ENCODE measurements at places on chromosomes 1 and 21.

GRCh38 chr1:205936846-205937586 is 6.2 kb downstream of the SLC26A9 start:
- DNase-seq = no peak

DNA sequence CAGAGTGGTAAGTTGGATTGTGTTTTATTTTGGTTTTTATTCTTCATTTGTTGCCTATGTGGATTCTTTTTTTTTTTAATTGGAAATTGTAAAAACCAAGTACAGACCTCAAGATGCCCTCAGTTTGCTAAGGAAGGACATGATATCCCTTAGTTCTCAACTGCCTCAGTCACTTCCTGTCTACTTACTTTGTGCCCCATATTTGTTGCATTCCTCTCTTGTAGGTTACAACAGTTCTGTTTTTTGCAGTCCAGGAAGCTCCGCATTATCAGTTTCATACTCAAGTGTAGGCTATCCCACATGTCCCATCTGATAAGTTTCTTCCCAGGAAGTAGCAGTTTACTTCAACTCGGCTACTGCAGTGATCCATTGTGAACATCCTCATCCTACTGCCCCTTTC is 82.0 kb downstream of the RPAP2 start:
- DNase-seq = no peak

DNA sequence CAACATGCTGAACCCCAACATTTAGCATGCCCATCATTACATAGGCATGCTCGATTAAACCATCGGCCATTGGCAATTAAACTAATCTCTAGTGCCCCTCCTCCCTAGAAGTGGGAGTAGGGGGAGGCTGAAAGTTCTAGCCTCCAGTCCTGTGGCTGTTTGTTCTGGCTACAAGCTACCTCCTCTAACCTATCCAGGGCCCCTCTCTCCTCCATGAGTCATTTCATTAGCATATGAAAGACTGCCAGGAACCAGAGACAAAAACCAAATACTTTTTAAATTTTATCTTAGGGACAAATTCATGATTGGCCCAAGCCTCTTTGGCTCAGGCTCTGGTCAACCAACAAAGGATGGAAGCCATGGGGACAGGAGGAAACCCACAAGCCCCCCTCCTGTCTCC is 231.1 kb downstream of the CACNA1E start:
- DNase-seq = no peak

- DNase-seq = no peak
Observed at GRCh38 chr1:193462629-193463320, 276.4 kb upstream of the B3GALT2 start.

DNA sequence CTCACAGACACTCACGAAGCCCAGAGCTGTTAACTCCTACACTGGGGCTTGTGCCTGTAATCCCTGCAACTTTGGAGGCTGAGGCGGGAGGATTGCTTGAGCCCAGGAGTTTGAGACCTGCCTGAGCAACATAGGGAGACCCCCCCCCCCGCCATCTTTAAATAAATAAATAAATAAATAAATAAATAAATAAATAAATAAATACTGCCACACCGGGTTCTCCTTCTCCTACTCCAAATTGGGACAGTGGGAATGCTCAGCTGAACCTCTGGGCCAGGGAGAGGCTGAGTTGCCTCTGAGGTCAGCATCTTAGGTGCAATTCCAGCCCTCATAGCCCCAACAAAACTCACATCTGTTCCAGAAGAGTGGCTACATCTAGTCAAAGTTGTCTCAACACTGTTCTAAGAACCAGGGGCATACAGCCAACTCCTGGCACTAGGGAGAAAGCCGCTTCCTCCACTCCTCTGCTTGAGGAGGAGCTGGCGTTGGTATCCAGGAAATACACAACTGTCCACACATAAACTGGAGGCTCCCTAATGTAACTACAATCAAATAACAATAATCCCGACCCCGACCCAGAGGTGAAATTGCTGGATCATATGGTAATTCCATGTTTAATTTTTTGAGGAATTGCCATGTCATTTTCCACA is 27.0 kb downstream of the C1orf216 start:
- DNase-seq = no peak

DNA sequence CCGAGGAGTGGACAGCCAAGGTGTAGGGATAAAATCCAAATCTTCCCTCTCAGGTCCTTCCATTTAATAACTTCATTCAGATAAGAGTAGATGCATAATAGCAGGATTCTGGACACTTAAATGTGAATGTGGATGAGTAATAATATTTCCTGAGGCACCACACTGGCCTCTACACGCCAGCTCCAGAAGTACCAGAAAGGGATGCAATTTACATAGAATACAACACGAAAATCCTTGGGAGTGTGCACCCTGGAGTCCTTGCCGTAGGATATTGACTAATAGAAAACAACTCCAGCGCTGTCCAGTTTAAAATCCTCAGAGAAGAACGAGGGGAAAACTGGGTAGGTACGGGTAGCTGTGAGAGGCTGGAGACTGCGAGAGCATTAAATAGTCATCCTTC is 6.9 kb downstream of the PLXNA2 start:
- DNase-seq = no peak

GRCh38 chr1:110158261-110158660 is 8.0 kb downstream of the SLC6A17 start:
- no peak for DNase-seq

DNA sequence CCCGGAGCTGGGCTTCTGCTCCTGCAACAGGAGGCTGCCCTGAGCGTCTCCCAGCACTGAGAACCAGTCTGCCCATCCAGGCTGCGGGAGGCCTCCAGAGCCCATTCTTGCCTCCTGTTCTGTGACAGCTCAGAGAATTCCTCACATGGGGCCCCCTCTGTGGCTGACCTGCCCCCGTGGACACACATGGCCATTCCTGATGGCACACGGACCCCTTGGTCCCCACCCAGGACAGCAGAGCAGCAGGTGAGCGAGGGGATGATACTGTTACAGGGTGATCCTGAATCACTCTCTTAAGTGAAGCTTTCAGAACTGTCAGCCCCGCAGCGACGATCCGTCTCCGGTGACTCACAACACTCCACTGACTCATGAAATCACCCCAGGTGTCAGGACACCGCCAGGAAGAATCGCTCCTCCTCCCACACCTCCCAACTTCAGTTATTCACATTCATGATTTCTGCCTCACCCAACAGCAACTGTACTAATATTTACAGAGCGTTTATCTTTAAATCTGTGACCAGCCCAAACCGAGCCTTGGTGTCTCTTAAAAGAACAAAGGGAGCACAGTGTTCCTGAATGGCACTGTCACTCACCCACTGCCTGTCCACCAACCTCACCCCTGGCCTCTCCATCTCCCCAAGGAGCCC is 22.5 kb downstream of the CHD5 start:
- DNase-seq = no peak

DNA sequence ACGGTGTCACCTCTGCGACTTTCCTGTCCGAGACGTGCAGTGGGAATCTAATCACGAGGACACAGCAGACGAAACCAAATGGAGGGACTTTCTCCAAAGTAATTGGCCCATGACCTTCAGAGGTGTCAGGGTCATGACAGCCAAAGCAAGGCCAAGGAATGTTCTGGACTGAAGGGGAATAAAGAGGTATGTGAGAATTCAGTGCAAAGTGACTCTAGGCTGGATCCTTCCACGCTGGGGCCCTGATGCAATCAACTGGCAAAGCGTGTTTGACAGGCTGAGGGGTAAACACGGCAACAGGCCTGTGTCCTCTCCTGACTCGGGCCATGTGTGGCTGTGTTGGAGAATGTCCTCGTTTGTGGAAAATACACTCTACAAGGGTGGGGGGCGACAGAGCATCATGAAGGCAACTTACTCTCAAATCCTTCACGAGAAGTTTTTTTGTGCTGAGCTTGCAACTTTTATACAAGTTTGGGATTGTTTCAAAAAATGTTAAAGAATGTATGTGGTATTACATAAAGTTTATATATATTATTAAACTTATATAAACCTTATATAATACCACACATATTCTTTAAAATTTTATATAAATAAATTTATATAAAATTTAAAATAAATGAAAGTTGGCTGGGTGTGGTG is 1.7 kb downstream of the CFAP74 start:
- no peak for DNase-seq

GRCh38 chr1:38489844-38490270 is 369.7 kb downstream of the RRAGC start:
- DNase-seq = no peak

DNA sequence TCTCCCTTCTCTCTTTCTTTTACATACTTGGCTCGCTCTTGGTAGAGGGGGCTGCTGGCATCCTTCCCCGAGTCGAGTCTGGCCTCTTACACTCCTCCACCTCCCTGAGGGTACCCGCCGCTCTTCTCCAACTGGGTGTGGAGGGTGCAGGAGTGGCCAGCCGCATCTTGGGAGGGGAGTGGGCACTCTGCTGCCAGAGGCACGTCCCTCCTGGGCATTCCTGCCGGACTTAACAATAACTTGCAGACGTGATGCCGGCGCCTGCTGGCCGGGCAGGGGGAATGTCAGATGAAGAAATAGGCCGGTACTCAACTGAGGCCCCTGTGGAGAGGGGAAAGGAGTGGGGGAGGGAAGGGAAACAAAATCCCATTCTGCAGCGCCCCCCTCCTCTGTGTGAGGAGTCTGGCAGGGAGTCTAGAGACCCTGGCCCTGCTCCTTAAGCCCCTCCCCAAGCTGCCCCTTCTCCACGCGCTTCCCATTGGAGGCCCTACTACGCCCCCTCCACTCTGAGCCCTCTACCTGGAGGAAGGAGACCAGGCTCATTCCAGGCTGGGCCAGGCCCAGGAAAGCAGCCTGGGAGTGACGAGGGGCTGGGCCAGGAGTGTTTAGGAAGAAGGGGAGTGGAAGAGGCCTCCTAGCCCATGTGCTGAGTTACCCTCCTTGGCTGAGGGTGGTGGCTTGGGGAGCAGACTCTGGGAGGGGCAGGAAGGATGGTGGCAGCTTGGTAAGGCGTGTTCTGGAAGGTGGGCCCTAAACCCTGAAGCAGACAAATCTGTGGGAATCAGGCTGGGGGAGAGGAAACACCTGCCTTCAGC is 1.8 kb downstream of the ATP2B4 start:
- DNase-seq = no peak

- DNase-seq = no peak
Observed at GRCh38 chr1:234322979-234323378, 50.3 kb upstream of the COA6 start.

DNA sequence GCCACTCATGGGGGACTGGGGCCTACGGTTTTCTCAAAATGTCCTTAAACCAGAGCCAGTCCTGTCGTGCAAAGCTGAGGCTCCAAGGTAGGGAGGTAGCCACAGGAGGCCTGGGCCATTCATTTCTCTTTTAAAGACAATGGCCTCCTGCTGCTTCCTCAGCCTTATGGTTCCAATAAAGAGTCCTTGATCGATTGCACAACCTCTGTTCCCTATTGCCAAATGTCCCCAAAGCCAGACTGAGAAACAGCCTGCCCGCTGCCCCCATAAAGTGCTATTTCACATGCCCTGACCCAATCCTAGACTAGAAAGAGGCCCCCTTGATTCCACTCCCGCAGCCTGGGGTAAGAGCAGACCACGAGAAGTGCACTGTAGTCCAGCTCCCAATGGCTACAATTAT is 166.7 kb downstream of the CLIC6 start:
- no peak for DNase-seq

DNA sequence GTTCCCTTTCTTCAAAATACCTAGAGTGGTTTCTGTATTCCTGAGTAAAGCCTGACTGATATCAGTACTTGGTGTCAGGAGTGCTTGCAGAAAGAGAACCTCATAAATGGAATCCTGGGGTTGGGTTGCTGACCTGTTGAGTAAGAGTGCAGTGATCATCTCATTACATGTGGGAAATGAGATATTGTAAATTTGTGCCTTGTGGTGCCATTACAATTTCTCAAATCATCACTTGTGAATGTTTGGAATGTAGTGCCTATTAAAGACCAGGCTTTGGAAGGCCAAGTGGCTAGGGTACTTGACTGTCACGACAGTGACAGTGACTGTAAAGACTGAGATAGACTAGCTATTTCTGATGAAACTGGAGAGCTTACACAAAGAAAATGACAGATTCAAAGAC is 176.7 kb upstream of the CTTNBP2NL start:
- no peak for DNase-seq

DNA sequence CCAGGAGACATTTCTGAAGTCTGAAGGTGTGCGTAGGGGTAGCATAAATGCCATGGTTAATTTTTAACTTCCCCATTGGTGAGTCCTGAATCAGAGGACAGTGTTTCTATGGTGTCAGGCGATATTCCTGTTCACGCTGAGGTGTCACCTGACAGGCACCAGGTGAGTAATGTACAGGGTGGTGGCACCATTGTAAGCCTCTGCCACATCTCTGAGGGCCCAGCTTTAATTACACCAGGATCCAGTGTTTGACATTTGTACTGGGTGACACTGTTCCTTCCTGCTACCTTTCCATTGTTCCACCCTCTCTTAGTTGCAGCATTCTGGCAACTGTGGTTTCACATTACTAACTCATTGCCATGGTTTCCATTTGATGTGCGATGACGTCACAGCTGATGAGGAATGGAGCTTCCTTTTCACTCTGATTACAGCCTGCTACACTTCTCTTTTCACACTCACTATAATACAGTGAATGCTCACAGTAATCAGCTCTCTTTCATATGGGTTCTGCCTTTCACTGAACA is 40.6 kb upstream of the MARK1 start:
- no peak for DNase-seq

DNA sequence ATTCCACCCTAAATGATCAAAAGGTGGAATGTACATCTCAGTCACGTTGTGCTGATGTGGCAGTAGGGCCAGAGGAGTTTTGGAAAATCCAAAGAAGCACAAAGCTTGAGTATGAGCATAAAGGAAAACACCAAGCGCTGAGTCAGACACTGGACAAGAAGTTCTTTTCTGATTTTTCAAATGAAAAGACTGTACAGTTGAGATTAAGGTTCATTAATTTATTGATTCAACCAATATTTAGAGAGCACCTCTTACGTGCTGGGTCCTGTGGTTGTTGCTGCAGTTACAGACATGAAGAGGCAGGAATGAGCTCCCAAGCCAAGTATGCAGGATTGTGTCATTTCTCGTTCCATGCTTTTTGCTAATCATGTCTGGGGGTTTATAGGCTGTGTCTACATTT is 28.9 kb upstream of the APP start:
- DNase-seq = no peak

DNA sequence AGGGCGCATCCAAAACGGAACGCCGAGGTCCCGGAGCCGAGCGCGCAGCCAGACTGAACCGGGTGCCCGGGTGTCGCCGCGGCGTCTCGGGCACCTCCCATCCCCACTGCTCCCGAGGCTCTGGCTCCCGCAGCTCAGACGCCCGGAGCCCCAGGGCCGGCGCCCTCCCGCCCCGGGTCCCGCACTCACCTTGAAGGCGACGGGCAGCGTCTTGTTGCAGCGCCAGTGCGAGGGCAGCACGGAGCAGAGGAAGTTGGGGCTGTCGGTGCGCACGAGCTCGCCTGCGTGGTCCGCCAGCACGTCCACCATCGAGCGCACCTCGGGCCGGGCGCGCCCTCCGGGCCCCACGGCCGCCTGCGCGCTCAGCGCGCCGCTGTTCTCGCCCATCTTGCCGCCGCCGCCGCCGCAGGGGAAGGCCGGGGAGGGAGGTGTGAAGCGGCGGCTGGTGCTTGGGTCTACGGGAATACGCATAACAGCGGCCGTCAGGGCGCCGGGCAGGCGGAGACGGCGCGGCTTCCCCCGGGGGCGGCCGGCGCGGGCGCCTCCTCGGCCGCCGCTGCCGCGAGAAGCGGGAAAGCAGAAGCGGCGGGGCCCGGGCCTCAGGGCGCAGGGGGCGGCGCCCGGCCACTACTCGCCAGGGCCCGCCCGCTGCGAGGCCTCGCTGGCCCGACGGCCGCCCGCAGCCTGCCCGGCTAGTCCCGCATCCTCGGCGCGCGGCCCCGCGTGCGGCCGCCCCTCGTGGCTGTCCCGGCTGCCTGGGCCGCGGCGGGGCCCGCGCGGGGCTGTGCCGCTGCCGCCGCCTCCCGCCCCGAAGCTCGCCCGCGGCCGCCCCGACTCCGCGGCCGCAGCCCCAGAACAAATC is 447 bp downstream of the RUNX3 start:
- DNase-seq = no peak
